ENCODE measurements at places on chromosomes 6 and 20.
A peak's percentile ranks its signal among the peaks of the same experiment; 100 is the strongest.

DNA sequence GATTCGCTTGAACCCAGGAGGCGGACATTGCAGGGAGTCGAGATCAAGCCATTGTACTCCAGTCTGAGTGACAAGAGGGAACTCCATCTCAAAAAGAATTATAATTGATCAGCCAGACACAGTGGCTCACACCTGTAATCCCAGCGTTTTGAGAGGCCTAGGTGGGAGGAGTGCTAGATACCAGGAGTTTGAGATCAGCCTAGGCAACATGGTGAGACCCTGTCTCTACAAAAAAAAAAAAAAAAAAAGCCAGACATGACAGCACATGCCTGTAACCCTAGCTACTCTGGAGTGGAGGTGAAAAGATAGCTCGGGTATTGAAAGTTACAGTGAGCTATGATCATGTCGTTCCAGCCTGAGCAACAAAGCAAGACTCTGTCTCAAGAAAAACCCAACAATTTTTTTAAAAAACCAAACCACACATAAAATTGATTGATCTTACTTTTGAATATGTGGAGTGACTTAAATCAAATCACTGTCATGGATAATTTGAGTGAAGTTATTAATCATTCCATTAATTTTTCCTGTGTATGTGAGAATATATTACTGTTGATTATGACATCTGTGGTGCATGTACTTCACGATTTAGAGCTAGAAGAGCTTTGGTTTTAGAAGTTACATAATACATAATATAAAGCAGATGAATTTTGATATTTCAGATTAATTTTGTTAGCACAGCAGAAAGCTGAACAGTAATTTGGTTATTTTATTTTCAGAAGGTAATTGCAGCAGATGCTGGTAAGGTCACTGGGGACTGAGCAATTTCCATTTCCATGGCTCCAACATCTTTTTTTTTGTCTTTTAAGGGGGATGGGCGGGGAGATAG, 34.4 kb downstream of the NCOA7 start:
- DNase-seq, result no peak

DNA sequence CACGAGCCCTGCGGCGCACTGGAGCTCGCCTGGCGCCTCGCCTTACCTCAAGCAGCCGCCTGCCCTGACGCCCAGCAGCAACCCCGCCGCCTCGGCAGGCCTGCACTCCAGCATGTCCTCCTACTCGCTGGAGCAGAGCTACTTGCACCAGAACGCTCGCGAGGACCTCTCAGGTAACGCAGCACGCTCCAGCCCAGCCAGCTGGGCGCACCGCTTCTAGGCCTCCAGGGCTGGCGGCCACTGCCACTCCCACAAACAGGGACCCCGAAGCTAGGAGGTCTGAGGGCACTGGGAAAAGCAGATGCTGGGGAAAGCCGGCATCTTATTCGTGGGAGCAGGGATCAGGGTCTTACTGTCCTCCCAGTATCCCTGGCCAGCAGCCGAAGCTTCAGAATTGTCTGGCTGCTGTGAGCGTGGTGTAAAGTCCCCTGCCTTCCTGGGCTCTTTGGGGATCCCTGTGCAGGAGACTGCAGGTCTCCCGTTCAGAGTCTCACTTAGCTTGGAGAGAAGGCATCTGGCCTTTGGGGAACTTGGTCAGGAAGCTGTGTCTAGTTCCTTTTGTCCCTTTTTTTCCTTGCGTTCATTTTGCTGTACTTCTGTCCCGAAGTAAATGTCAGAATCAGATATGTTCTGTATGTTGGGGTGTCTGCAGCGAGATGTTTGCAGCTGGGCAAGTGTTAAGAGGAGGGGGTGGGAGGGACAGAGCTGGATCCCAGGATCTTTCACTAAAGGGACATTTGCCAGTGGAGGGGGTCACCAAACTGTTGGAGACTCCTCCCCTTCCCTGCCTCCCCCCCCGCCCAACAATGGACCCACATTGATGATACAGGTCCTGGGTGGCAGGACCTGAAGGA, 1.8 kb downstream of the FOXF2 start:
- no peak for DNase-seq

GRCh38 chr20:20410678-20411077, 42.8 kb downstream of the INSM1 start:
- no peak for DNase-seq

DNA sequence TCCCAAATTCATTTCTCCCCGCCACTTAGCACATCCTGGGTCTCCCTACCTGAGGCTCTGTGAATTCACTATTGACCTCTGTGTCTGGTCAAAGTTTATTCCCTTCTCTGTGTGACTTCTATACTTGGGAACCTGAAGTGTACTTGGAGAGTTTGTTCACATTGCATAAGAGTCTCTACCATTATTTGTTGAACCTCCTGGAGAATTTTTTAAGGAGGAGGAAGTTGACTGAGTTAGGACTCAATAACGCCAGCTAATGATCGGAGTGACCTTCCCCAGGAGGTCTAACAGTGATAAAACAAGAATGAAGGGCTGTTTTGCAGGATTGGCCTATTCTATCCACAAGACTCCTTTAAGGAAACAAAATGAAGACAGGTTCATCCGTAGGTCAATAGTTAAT, 23.6 kb downstream of the STMND1 start:
- no peak for DNase-seq

DNA sequence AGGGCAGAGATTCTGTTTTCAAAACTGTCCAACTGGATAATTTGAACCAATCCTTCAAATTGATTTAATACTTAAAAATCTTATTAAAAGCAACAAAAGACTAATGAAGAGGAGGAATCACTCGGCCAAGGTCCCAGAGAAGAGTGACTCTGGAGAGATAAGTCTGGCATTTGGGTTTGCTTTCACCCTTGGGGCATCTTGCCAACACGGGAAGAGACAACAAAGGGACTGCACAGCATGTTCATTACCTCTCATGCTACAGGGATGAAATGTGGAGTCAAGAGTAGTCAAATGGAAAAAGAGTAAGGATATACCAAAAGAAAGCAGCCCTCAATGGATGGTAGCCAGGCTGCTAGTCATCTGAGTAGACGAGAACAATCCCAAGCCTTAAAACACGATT, 68.2 kb downstream of the KHDRBS2 start:
- no peak for DNase-seq

- DNase-seq, result peak; percentile 52
Observed at GRCh38 chr6:132768051-132768517, 10.4 kb upstream of the VNN2 start.

DNA sequence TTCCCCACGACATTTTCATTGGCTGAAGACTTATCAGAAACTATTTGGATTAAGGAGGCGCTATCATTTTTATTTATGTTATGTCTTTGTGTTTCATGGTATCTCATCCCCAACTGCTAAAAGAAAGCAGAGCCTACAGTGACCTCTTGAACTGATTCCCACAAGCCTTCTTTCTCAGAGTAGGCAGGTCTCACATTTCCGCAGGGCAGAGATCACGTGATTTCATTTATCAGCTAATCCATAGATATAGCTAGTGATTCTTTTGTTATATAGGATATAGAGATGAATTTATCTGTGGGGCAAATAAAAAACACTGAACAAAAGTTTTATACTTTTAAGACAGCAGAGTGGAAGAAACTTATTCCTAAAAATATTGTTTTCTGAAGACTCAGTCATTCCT, 25.0 kb upstream of the POPDC3 start:
- no peak for DNase-seq

DNA sequence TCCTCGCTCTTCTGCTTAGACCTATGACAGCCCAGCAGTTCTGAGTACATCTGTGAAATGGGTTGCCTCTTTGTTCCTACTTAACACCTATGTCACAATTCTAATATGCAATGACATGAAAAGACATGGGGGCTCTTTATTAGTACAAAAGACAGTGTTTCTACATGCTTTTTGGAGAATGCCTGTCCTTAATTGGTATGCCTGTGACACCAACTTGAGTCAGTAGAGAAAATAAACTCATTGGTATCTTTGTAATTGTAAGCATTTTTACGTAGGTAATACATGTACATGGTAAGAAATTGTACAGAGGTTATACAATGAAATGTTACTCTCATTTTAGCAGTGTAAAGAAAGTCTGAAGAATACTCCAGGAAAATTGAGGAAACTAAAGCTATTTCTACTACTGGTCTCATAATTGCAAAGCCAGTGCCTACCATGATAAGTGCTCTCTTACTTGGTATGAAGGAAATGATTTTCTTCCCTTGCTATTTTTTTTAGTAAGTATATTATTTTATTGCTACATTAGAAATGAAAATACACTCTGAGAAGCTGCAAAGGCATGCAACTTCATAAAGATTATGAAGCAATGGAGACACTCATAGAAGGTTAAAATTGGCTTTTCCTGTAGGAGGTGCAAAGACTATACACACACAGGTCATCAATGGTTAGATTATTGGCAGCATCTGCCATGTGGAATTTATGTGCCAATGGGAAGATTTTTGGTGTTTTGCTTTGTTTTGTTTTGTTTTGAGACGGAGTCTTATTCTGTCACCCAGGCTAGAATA, 4.9 kb upstream of the EEF1A1 start:
- no peak for DNase-seq

DNA sequence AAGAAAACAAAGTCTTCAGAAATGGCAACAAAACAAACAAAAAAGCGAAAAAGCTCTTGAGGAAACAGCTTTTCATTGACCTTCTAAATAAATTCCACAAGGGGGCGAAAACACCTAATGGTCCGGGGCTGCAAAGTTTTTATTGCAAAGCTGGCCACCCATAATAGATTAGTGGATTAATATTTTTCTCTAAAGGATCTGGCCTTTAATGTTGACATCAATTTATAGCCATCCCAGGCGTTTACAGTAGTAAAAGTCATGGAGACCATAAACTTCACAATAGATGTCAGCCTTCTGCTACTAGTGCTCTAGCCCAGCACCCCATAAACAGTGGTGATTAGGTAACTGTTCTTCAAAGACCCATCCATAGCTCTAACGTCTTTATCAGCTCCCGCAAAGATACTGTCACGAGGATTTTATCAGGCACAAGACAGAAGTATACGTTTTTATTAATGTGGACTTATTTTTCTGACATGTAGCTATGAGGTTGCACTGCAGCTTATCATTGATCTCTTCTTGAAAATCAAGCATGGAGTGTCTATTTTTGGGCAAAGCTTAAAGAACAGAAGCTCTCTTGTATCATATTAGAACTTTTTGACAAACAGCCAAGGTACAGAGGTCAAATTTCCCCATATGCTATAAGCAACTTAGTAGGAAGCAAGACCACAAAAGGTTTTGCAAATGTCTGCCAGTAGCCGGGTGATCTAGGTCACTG, 4.7 kb downstream of the CITED2 start:
- peak; percentile 14 for DNase-seq
